ENCODE measurements at places on chromosomes 16 and 17.

GRCh38 chr16:86041807-86042206, 142.8 kb downstream of the IRF8 start:
- ATAC-seq = no peak

DNA sequence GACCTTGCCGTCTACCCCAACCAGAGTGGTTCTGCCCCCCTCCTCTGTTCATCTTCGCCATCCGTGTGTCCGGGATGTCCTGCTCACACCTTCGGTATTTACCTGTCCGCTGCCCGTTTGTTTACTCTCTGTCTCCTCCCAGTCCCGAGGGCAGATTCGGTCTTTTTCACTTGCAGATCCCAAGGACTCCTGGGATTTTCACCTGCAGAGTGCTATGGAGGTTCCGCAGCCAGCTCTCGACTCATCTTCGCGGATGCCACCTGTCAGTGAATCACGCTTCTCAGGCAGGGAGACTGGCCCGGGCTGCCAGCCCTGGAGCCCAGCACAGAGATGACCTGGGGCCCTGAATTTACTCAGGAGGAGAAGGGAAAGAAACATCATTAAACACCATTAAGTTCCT, 8.1 kb downstream of the CRISPLD2 start:
- ATAC-seq = no peak

GRCh38 chr17:38579934-38580333, 25.8 kb downstream of the SRCIN1 start:
- peak; percentile 78 for ATAC-seq

- ATAC-seq = no peak
Measured at GRCh38 chr17:82874011-82874835, 34.4 kb upstream of the ZNF750 start.

- no peak for ATAC-seq
Measured at GRCh38 chr16:13194766-13195165, 293.4 kb downstream of the SHISA9 start.

GRCh38 chr17:2797637-2798036, 1.4 kb downstream of the RAP1GAP2 start:
- peak; percentile 23 for ATAC-seq

DNA sequence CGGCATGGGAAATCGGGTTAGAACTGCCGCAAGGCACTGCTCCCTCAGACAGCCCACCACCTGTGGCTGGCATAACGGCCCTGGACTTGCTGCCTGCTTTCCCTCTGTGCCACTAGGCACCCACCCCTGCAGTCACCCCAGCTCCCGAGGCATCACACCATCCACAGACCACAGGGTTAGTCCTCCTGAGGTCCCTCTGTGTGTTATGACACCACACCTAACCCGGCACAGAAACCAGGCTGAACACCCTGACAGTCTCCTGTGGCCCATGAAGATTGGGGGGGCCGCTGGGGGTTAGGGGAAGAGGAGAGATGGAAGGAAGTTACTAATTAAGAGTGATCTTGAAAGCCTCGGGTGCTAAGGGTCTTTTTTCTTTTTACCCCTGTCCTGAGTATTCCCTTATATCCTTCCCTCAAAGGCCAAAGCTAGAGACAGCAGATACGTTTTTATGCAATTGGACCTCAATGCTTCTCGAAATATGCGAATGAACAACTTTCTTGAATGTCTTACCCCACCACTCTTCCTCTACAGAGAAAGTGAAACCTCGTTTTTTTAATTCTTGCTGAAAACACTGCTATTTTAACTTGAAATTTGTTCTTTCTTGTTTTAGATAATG, 7.0 kb downstream of the CYTH1 start:
- peak; percentile 33 for ATAC-seq

- no peak for ATAC-seq
Measured at GRCh38 chr17:81859906-81860755, at the start of gene P4HB. TSS of gene P4HB (minus strand) at chr17:81860535. CDS start at chr17:81860471, 64 bp downstream.

DNA sequence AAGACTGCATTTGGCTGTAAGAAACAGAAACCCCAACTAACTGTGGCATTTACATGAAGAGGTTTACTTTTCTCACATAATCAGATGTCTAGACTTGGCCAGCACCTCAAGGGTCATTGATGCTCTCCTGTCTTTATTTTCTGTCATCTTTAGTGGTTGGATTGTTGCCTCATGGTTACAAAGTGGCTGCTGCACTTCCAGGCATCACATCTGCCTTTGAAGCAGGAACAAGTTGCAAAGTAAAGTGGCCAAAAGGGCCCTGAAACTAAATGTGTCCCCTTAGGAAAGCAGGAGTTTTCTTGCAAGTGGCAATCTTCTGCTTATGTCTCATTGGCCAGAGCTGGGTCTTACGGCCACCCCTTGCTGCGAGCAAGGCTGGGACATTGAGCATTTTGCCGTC, 26.5 kb upstream of the STH start:
- ATAC-seq = no peak

GRCh38 chr16:71387045-71387871, 28.7 kb downstream of the CALB2 start:
- ATAC-seq = no peak

GRCh38 chr16:14529010-14529669, 100.9 kb downstream of the PARN start:
- peak; percentile 93 for ATAC-seq

DNA sequence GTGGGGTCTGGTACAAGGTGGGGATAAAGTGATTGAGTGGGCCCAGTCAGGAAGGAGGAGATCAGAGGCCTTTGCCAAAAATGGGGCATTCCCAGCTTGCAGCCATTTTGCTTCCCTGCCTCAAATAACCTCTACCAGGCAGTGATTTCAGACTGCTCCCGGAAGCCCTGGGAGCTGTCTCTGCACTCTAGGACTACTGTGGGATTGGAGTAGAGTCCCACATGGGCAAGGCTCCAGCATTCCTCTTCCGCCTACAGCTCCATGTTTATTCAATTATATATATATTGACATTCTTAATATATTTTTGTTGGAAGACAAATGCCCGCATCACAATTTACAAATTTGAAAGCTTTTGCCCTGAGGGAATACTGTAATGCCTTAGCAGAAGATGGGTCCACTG, 13.5 kb downstream of the SUPT6H start:
- 0 out of 3 replicates have a peak, but pooled peaks have one; percentile 31 for ATAC-seq

GRCh38 chr17:77285594-77286390, 145.0 kb downstream of the SEC14L1 start:
- ATAC-seq = peak; percentile 34

GRCh38 chr17:65530523-65531255, 30.8 kb downstream of the AXIN2 start:
- no peak for ATAC-seq

GRCh38 chr17:4334776-4335584, 31.5 kb downstream of the UBE2G1 start:
- ATAC-seq = no peak

Measured in SK-N-SH treated with all-trans-retinoic acid at 6 μM for 48 hours (cell line).